ENCODE measurements at places on chromosomes 7 and 10.

DNA sequence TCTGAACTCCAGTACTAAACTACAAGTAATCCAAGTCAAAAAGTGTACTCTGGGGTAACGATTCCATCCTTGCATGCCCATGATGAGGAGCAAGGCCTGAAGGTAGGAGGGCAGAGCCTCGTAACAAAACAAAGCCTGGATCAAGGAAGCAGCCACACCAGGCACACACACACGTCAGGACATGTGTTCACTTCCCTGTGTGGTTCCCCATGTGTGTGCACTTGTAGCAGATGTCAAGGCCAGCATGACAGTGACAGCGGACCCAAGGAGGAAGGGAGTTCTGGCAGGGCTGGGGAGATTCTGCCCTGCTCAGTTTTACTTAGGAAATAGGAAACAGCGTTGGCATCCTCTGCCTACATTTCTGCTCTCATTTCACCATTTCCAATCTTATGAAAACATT, 92.8 kb downstream of the ALOX5 start:
- DNase-seq, result no peak

GRCh38 chr7:3309140-3309539, 8.1 kb downstream of the SDK1 start:
- no peak for DNase-seq

DNA sequence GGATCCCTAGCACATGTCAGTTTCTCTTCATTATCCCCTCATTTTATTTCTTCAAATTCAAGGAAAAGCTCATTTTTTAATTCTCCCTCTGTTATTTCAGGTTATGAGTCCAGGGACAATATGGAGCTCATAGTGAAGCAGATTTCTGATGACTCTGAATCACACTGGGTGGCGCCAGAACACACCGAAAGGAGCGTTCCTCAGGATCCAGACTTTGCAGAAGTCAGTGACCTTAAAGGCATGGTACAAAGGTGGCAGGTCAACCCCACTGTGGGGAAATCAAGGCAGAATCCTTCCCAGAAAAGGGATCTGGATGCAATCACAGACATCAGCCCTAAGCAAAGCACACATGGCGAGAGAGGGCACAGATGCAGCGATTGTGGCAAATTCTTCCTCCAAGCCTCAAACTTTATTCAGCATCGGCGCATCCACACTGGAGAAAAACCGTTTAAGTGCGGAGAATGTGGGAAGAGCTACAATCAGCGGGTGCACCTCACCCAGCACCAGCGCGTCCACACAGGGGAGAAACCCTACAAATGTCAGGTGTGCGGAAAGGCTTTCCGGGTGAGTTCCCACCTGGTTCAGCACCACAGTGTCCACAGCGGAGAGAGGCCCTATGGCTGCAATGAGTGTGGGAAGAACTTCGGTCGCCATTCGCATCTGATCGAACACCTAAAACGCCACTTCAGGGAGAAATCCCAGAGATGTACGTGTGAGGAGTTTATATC, 21.4 kb downstream of the ZKSCAN5 start:
- no peak for DNase-seq

DNA sequence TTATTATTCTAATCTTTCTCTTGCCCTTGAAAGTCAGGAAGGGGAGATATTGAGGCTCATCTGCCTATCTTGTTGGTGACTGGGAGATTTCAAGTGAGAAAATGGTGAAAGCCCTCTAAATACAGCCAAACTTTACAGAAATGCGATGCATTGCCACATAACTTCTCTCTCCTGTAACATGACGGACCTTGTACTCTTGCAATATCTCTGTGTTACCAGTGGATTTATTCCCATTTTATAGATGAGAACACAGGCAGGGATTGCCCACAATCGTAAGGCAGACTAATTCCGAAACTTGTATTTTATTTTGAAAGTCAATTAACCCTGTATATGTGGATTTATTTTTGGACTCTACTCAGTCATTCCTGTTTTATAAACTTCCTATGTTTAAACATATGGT, 57.3 kb upstream of the MPP7 start:
- DNase-seq, result no peak

All from T-helper 1 cell (primary cell).